Effector CD8-positive, alpha-beta T cell (primary cell): ENCODE measurements at places on chromosomes 5 and 9.

GRCh38 chr9:134993416-134993815, 75.7 kb upstream of the FCN1 start:
- DNase-seq = no peak

GRCh38 chr9:124084087-124084486, 72.5 kb downstream of the LHX2 start:
- DNase-seq = no peak

DNA sequence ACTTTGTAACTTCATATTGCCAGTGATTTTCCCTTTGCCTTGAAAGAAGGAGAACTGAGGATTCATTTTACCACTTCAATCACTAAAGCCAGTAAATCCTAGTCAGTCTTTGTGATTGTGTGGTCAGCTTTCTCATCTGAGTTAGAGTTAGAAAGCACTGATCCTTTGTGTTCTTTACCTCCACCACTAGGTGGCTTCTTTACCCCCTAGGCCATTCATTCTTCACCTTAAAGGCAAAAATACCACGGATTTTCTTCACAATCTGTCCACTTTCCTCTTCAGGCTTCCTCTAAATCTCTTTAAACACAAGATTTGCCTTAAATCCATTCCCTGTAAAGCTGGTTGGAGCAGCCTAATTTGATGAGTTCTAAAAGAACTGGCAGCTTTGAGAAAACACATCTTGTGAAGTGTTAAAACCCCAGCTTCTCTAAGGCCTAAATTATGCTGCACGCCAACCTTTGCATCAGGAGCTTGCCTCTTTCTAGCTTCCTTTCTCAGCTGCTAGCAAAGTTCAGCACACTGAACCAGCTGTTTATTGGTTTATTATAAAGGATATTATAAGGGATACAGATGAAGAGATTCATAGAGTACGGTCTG, 20.4 kb downstream of the BDP1 start:
- DNase-seq = no peak

DNA sequence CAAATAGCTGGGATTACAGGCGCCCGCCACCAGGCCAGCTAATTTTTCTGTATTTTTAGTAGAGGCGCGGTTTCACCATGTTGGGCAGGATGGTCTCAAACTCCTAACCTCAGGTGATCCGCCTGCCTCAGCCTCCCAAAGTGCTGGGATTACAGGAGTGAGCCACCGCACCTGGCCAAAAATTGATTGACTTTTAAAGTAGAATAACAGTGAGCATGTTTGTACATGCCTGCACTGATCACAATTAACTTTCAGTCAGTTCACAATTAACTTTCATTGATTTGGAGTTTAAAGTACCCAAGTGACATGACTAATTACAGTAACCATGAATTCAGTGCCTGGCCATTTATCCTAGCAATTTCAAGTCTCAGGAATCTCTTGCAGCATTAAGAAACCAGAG, 61.3 kb downstream of the ANKH start:
- DNase-seq = no peak

- no peak for DNase-seq
These were observed 265.1 kb upstream of the TAS2R1 start for GRCh38 chr5:9895302-9895645.

GRCh38 chr5:39657943-39658342, 233.2 kb upstream of the DAB2 start:
- DNase-seq = no peak

DNA sequence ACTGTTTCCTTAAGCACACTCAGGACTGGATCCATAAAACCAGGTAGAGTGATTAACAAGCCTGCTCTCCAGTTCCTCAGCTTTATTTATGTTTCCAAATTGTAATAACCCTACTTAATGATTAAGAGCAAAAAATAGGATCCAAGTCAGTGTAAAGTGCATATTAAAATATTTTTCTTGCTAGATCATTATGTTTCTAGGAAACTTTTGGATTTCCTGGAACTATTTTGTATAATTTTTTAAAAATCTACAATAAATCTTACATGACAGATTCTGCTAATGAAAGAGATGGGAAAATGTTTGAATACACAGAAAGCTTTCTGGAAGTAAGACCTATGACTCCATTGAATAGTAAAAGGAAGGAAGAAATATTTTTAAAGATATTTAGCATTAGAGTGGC, 35.5 kb downstream of the BHMT start:
- DNase-seq = no peak

DNA sequence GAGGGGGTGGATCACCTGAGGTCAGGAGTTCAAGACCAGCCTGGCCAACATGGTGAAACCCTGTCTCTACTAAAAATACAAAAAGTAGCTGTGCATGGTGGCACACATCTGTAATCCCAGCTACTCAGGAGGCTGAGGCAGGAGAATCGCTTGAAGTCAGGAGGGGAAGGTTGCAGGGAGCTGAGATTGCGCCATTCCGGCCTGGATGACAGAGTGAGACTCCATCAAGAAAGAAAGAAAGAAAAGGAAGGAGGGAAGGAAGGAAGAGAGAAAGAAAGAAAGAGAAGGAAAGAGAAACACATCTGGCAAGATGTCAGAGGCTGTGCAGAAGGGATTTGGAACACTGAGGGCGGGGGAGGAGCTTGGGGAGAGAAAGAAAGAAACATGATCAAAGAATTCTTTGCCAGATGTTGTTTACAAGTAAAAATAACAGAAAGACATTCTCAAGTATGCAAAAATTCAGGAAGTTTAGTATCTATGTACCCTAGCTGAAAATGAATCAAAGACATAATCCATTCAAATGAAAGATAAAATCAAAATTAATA, 93.7 kb downstream of the AK8 start:
- no peak for DNase-seq

GRCh38 chr9:76615177-76615603, 149.0 kb upstream of the PCA3 start:
- no peak for DNase-seq

- no peak for DNase-seq
These were observed 13.7 kb upstream of the ADRA1B start for GRCh38 chr5:159902444-159903121.

GRCh38 chr5:90056911-90057705, 352.4 kb downstream of the CETN3 start:
- no peak for DNase-seq

DNA sequence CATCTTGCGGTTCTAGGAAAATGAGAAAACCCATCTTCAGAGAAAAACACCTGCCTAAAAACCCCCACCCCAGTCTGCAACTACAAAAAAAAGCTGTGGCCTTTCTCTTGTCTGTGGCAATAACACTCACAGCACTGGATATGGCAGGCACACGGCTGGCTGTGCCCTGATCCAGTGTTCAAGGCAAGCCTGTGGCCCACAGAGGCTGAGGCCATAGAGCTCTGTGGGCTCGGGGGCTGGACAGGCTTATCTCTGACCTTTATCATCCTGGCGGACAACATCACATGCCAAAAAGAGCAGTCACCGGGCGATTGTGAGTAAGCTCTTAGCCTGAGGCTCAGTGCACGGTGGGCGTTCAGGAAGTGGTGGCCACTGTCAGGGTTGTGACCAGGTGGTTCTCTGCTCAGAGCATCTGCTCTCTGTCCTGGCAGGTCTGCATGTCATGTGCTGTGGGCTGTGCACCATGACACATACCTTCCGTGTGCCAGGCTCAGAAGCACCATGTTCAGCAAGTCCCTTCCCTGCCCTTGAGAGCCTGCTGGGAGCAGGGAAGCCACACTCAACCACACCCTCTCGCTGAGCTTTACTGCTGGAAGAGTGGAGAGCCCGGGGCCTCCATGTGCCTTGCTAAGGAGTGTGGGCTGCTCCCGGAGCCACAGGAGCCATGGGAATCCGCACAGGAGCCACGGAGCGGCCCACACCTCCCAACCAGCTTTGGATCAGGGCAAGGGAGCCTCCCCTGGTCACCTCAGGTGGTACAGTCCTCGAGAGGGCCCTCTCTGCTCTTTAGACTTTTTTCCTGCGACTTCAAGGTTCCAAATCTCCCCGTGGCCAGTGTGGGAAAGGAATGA, 34.6 kb upstream of the WDR38 start:
- no peak for DNase-seq

DNA sequence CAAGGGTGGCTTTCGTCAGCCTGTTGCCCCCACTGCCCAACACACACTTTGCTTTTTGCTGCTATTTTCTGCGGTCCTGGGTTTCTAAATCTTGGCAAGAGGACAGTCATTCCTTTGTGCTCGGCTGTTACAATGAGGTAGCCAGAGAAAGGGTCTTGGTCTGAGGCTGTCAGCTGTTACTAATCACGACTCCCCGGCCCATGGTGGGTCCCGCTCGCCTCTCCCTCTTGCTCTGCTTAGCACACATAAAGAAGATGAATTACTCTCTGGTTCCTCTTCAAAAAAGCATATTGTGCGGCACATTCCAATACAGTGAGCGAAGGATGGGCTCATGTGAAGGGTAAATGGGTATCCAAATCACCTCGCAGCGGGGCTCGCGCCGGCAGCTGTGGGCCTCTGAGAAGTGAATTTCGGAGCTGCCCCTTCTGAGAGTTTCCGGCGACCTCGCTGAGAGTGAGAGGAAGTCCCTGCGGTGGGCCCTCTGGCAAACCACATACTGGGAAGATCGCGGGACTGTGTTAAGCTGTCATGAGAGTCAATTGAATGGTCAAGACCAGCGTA, 56.0 kb downstream of the SLC1A3 start:
- DNase-seq = no peak

- no peak for DNase-seq
These were observed 461.4 kb upstream of the ZNF608 start for GRCh38 chr5:125207856-125208255.

- no peak for DNase-seq
These were observed 44.5 kb upstream of the DPYSL3 start for GRCh38 chr5:147554261-147554817.

GRCh38 chr5:80502800-80503199, 14.9 kb downstream of the FAM151B start:
- DNase-seq = no peak

DNA sequence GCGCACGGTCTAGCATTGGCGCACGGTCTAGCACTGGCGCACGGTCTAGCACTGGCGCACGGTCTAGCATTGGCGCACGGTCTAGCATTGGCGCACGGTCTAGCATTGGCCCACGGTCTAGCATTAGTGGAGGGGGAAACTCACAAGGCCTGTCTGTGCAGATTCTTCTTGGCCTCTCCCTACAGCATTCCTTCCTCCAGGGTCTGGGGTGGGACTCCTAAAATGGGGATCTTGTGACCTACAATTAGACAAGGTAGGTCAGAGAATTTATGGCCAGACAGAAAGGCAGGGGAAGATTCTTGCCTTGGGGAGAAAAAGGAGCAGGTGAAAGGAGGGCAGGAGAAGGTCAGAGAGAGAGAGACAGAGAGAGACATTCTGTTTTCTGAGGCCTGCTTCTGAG, 5.4 kb upstream of the GBGT1 start:
- DNase-seq = no peak

- DNase-seq = no peak
These were observed 415 bp downstream of the XRCC4 start for GRCh38 chr5:83077662-83078261.

DNA sequence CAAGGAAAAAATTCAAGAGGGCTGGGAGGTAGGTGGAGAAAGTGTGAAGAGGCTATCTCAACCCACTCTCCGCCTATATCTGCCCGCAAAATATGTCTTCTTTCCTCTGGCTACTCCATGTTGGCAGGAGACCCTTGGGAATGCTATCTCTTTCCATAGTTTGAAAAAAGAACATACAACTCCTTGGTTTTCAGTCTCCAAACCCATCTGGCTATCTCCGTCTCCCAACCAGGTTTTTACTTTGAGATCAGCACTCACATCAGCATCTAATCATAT, 109.9 kb upstream of the IFNE start:
- DNase-seq = no peak

GRCh38 chr9:82882748-82883147, 180.2 kb downstream of the RASEF start:
- DNase-seq = no peak
